ENCODE measurements at places on chromosomes 7 and 10. TPM values are rescaled to one million over a fixed set of nuclear protein-coding genes. Genes with fewer than 3 reads are reported as not detected.

The NPSR1 gene
- not detected for total RNA-seq

The FEZF1 gene
- not detected for total RNA-seq

The ZPBP gene
- not detected for total RNA-seq

The ADIRF gene
- total RNA-seq: 374 TPM

- H3K27ac ChIP-seq: no peak overlapping the region
- H3K4me1 ChIP-seq: no peaks in the 10 kb centered on the region
- no peak overlapping the region for H3K4me3 ChIP-seq
- no peaks in the 10 kb centered on the region for H3K36me3 ChIP-seq
Observed at GRCh38 chr7:34338961-34339526, 319.0 kb upstream of the NPSR1 start.

- no peaks in the 10 kb centered on the region for H3K27me3 ChIP-seq
- H3K4me3 ChIP-seq: no peak overlapping the region
- no peak for DNase-seq
- H3K4me1 ChIP-seq: no peaks in the 10 kb centered on the region
Observed at GRCh38 chr10:44511601-44512000, 126.7 kb upstream of the CXCL12 start.

Measured in vagina (tissue), 2 donors.